Vagina (tissue), 2 donors: ENCODE measurements at places on chromosomes 16 and 17. TPM values are rescaled to one million over a fixed set of nuclear protein-coding genes. Genes with fewer than 3 reads are reported as not detected.
A peak's percentile ranks its signal among the peaks of the same experiment; 100 is the strongest.

GRCh38 chr17:75516619-75517296 is 430 bp downstream of the TSEN54 start:
- peak overlapping the region; percentile 62 for H3K27ac ChIP-seq
- peak overlapping the region; percentile 82 for H3K4me3 ChIP-seq
- H3K27me3 ChIP-seq: no peaks in the 10 kb centered on the region
- H3K4me1 ChIP-seq: peaks cover 47% of the 10 kb centered on the region
- no peaks in the 10 kb centered on the region for H3K36me3 ChIP-seq
- DNase-seq: no peak

DNA sequence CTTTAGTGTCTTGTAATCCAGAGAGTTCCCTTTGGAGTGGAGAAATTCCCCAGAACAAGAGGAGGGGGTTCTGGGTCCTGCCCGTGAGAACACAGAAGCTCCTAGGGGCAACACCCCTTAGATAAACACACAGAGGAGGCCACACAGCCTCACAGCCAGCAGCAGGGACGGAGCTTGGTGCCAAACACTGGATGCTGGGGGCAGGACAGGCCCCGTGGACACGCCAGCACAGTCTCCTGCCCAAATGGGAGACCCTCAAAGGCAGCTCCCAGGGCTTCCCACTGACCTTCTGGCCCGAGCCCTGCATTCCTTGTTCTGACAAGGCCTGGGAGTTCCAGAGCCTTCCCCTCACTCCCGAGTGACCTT is 31.8 kb upstream of the JPH3 start:
- DNase-seq: no peak
- H3K4me1 ChIP-seq: peaks cover 9% of the 10 kb centered on the region
- no peaks in the 10 kb centered on the region for H3K36me3 ChIP-seq
- H3K4me3 ChIP-seq: no peak overlapping the region
- peak overlapping the region; percentile 17 for H3K27ac ChIP-seq
- H3K27me3 ChIP-seq: no peaks in the 10 kb centered on the region

DNA sequence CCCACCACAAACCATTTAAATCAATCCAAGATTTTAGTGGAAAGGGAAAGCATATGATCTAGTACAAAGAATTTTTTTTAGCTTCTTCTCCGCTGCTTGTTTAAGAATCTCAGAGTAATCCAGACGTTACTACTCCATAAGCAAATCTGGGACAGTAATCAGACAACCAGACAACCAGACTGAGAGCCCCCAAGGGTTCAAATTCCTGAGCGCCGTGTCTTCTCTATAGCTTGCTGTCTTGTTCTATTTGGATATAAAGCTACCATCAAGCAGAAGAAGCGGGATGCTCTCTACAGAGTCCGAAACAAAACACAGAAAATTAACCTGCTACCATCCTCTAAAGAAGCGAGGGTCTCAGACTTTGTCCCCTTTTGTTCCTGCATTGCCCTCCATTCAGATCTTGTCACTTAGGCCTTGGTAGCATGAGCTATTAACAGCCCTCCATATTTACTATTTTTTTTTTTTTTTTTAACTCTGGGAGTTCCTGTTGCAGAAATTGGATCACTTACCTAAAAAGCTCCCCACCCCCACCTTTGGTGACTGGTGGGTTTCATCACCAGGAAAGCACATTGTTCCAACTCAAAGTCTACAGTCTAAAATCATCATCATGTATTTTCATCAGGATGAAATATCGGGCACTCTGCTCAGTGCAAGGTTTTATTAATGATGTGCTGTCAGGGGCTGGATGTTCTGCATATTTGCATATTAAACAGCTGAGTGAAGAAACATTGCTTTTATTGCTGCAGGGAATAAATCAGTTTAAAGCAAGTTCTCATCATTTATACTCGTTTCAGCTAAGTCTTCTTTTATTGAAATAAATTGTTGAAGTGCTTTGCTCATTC is 576.7 kb downstream of the WWOX start:
- peak overlapping the region; percentile 43 for H3K27ac ChIP-seq
- no peak for DNase-seq

DNA sequence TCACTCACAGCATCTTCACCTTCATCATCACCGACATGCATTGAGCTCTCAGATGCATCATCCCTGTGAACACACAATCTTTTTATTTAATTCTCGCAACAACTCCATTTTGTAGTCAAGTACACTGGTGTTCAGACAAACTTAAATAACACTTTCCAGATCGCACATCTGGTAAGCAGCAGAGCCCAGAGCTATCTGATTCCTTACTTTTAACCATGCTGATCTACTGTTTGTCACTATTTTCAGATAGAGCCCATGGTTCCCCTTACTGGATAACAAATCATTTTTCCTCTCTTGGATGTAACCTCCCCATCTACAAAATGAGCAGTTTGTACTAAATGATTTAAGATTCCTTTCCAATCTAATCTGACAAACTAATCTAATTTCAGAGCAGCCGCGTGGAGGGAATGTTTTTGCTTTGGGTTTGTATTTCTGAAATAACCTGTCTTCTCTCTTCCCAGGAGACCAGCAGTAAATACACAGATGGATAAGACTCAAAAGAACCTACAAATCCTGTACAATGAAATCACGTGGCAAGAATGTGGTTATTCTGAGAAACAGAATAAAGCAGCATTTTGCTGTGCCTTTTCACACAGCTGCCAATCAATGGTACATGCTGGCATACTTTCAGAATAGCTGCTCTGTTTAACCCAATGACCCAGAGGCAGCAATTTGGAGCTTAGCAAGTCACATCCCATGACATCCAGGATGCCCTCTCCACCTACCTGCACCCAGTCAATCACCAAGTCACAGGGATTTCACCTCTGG is 72.9 kb upstream of the CCL2 start:
- peaks cover 5% of the 10 kb centered on the region for H3K4me1 ChIP-seq
- no peak overlapping the region for H3K4me3 ChIP-seq
- no peaks in the 10 kb centered on the region for H3K36me3 ChIP-seq
- no peak overlapping the region for H3K27ac ChIP-seq
- DNase-seq: no peak

GRCh38 chr16:82011199-82011641 is at the start of gene SDR42E1:
Gene SDR42E1, minus strand, starts transcription at chr16:82011470. Its CDS starts 10,612 bp downstream, at chr16:82000858.
- DNase-seq: no peak
- no peaks in the 10 kb centered on the region for H3K36me3 ChIP-seq
- no peak within 1 kb of the TSS for H3K27ac ChIP-seq
- no peaks in the 10 kb centered on the region for H3K27me3 ChIP-seq

DNA sequence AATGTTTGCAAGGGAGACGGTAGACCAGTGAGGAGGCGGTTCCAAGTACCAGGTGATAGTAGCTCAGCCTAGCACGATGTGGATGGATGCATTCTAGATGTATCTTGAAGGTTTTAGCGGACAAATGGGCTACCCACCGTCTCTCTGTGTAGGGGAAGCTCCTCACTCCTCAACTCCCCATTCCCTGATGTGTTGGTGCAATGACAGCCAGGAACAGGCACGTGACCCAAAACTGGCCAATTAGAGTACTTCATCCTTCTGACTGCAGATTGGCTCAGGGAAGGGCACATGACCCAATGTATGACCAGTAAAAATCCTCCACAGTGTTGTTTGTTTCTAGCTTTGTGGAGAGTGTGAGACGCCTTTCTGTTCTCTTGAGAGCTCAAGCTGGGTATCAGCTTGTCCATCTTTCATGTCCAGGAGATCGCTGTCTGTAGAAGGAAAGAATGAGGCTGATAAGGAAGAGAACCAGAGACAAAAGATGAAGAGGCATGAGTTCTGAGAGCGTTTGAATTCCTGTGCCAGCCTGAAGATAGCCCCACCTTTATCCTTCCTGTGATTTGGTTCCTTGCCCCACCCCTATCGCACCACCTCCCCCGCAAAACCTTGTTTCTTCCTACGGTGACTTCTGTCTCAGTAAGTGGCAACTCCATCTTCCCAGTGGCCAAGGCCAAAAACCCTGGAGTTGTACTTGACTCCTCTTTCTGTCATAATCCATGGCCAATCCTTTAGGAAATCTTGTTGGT is 2.3 kb upstream of the BORCS6 start:
- DNase-seq: no peak
- H3K27me3 ChIP-seq: no peaks in the 10 kb centered on the region
- H3K4me1 ChIP-seq: peaks cover 42% of the 10 kb centered on the region

DNA sequence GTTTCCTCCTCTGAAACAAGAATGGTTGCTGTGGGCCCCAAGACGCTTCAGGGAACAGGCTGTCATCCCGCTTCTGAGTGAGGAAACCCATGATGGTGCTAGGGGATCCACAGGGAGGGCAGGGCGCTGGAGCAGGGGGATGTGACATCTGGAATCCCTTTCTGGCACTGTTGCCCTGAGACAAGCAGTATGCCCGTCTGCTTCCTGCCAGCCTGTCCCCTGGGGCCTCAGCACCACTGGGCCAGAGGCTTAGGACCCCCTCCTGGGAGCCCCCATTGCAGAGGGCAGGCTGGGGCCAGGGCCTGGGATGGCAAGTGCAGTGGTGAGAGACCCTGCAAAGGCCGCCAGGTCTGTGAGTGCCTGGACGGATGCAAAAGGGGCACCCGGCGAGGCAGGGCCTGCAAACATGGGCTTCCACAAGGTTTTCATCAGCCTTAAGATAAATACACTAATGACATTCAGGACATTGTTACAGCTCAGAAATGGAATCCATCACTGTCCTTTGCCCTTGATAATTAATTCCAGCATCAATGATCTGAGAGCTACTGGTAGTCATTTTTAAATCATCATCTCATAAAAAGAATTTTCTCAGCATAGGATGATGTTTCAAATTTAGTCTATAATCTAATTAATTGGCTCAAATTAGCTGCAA is 51.6 kb downstream of the PRMT7 start:
- DNase-seq: no peak
- H3K36me3 ChIP-seq: no peaks in the 10 kb centered on the region
- H3K27me3 ChIP-seq: no peaks in the 10 kb centered on the region

- no peaks in the 10 kb centered on the region for H3K36me3 ChIP-seq
- no peak overlapping the region for H3K4me3 ChIP-seq
- H3K27me3 ChIP-seq: no peaks in the 10 kb centered on the region
- DNase-seq: no peak
These were observed 6.1 kb downstream of the PRR29 start for GRCh38 chr17:64004218-64004770.

- H3K27ac ChIP-seq: peak overlapping the region; percentile 95
- peaks cover 36% of the 10 kb centered on the region for H3K4me1 ChIP-seq
- H3K27me3 ChIP-seq: no peaks in the 10 kb centered on the region
- peak overlapping the region; percentile 75 for H3K4me3 ChIP-seq
- no peaks in the 10 kb centered on the region for H3K36me3 ChIP-seq
- DNase-seq: peak; percentile 89
These were observed 340 bp upstream of the MYO1D start for GRCh38 chr17:32877164-32877764.

DNA sequence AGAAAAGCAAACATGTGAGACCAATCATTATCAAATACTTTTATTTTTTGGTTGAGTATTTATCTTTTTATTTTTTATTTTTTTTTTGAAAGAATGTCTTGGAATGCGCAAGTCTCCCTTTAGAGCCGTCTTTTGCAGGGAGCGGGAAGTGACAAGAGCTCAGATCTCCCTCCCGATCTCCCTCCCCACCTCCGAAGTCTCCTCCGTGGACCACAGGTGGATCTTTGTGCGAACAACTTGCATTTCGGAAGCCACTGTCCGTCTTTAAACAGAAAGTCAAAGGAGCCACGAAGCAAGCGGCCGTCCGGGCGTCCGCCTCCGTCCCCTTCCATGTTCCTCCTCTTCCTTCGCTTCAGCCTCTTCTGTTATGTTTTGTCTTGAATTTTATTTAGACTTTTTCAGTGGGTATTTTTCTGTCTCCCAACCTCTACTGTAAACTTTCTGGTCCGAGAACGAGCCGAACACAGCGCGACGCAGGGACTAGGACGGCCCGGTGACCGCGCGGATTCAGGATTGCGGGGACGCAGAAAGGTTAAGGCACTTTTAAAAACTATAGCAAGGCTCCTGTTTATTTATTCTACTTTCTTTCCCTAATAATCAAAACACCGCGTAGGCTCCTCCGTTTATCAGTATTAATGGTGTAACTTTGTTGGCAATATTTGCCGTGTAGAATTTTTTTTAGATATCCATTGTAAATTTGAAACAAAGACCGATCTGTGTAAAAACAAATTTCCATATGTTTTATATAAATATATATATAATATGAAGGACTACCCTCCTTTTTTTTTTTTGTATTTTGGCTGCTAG is 3.3 kb downstream of the FOXF1 start:
- H3K27me3 ChIP-seq: no peaks in the 10 kb centered on the region
- H3K4me1 ChIP-seq: peaks cover 38% of the 10 kb centered on the region
- DNase-seq: no peak
- no peak overlapping the region for H3K27ac ChIP-seq

GRCh38 chr17:75036643-75037268 is 10.0 kb downstream of the ATP5PD start:
- DNase-seq: peak; percentile 91
- peak overlapping the region; percentile 98 for H3K27ac ChIP-seq
- peaks cover 35% of the 10 kb centered on the region for H3K36me3 ChIP-seq
- no peak overlapping the region for H3K4me3 ChIP-seq
- peaks cover 36% of the 10 kb centered on the region for H3K4me1 ChIP-seq

- H3K27me3 ChIP-seq: no peaks in the 10 kb centered on the region
- H3K27ac ChIP-seq: no peak overlapping the region
- no peak overlapping the region for H3K4me3 ChIP-seq
- no peaks in the 10 kb centered on the region for H3K4me1 ChIP-seq
- DNase-seq: no peak
These were observed 227.6 kb downstream of the UTP18 start for GRCh38 chr17:51487947-51488346.

DNA sequence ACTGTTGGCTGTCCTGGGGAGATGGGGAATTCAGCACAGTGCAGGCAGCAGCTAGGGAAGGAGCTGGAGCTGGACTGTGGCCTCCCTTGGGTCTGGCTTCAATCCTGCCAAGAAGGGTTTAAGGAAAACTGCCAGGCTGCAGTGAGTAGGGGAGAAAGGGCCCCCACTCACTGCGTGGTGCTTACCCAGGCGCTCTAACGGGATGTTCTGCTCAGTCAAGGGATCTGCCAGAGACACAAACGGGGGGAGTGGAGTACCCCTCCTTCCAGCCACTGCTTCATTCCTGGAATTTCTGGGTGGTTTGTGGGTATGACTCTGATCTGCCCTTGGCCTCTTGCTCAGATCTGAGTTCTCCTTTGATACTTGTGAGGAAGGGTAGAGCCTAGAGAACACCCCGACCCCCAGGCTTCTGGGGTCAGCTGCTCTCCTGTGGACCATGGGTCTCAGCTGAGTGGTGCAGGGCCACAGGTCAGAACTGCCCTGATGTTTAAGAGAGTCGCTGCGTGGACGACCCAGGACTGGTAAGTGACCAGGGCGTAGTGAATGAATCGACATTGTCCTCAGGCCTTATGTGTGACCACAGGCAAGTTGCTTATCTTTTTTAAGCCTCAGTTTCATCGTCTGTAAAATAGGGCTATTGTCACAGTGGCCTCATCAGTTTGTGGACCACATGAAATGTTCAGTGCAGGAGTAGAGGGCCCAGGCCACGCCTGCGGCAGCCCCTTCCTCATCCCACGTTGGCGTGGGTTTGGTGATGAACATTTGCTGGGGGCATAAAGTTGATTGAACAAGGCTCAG is 9.6 kb downstream of the CRISPLD2 start:
- no peak overlapping the region for H3K4me3 ChIP-seq
- H3K27ac ChIP-seq: peak overlapping the region; percentile 95
- no peaks in the 10 kb centered on the region for H3K27me3 ChIP-seq
- no peaks in the 10 kb centered on the region for H3K36me3 ChIP-seq
- peaks cover 87% of the 10 kb centered on the region for H3K4me1 ChIP-seq
- no peak for DNase-seq

GRCh38 chr16:12573730-12574383 is 229.8 kb downstream of the CPPED1 start:
- H3K4me1 ChIP-seq: no peaks in the 10 kb centered on the region
- no peaks in the 10 kb centered on the region for H3K36me3 ChIP-seq
- H3K27ac ChIP-seq: no peak overlapping the region
- no peaks in the 10 kb centered on the region for H3K27me3 ChIP-seq

Gene MMP28
- 32.2 TPM for total RNA-seq

Gene ATP1B2
- 2.7 TPM for total RNA-seq

Gene GRB7
- 23.6 TPM for total RNA-seq

Gene STAT5A
- 38.3 TPM for total RNA-seq
